Activated naive CD4-positive, alpha-beta T cell (primary cell): ENCODE measurements at places on chromosomes 13 and 19.

DNA sequence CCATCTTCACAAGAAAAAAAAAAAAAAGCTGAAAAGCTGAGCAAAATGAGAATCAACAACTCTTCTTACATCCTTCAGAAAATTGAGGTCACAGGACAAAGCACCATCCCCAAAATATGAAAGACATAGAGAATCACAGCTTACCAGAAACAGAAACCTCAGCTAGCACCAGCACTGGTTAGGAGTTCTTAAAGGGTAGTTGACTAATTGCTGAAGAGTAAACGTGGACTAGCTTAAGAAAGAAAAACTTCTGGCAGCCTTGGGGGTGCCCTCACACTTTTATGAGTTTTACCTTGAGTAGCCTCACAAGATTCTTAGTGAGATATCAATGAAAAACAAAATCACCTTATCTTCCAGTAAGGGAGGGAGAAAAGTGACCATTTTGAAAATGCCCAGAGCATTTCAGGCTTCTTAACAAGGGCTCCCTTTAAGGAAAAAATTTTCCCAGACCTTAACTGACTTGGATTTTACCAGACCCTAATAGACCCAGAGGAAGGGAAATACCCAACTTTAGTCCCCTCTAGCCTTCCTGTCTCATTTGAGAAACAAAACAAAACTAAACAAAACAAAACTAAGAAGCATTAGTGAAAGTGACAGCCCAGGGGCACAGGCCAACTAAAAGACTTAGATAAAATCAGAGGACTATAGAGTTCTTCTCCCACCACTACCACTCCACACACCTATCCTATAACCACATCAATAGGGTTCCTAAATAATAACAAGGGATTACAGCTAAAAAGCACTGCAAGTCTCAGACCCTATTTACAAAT, 888.6 kb downstream of the DIAPH3 start:
- DNase-seq = no peak

GRCh38 chr13:109781384-109782065, 4.9 kb downstream of the IRS2 start:
- no peak for DNase-seq

GRCh38 chr13:35941374-35941773, 189.8 kb downstream of the DCLK1 start:
- DNase-seq = no peak

GRCh38 chr13:20190481-20191310, 2.0 kb downstream of the GJB2 start:
- no peak for DNase-seq

GRCh38 chr19:27806471-27807070, 1406.4 kb downstream of the UQCRFS1 start:
- DNase-seq = no peak

DNA sequence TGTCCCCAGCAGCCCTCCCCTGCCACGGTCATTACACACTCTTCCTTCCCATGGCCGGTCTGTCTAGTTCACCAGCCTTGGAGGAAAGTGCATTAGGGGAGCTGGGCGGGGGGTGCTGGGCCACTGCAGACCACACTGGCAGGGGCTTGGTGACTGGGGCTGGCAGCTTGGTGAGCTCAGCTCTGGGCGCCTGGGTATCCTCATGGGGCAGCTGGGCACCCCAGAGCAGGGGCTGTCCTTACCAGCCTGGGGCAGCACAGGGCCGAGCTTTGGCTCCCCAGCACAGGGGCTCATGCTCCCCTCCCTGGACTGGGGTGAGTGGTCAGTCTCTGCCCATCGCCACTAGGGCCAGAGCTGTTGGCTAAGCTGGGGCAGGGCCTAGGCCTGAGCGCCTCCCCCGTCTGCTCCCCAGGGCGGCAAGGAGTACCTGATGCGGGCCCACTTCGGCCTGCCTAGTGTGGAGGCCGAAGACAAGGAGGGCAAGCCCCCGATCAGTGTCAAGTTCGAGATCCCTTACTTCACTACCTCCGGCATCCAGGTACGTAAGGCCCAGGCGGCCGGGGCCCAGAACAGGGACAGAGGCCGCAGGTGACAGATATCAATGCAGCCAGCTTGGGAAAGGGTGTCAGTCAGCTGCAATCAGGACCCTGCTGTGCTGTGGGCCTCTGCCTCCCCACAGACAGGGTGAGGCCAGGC, 35.5 kb downstream of the AP1M1 start:
- DNase-seq = no peak

DNA sequence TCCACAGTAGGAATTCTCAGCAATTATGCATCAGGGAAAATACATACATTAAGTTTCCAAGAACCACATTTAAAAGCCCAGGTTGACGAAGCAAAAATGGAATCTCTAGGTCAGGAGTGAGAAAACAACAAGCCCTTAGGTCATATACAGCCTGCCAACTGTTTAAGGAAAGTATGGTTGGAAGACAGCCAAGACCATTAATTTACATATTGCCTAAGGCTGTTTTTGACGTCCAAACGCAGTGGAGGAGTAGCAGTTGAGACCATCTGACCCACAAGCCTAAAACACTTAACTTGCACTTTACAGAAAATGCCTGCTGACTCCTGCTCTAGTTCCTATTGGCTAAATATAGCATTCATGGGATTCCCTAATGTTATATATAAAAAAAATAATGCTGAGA, 299.0 kb downstream of the ITGBL1 start:
- no peak for DNase-seq

DNA sequence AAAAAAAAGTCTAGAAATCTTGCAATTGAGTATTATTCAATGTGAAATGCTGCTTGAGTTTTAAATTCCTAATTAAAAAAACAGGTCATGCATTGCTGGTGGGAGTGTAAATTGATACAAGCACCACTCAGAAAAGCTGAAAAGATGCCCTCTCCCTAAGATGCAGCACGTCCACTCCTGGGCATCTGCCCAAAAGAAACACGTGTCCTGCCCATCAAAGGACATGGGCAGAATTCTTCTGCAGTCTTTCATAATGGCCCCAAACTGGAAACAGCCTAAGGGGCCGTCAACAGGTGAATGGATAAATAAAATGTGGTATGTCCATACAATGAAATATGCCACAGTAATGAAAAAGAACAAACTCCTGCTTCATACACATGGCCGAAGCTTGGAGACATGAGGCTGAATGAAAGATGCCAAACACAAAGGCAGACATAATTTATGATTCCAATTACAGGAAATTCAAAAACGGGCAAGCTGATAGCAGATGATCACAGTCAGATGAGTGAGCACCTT, 7.8 kb downstream of the POU2F2 start:
- DNase-seq = no peak

GRCh38 chr13:86710013-86710412, 910.8 kb upstream of the SLITRK6 start:
- no peak for DNase-seq

GRCh38 chr19:58407658-58408151, 744 bp upstream of the ZNF584 start:
- no peak for DNase-seq

DNA sequence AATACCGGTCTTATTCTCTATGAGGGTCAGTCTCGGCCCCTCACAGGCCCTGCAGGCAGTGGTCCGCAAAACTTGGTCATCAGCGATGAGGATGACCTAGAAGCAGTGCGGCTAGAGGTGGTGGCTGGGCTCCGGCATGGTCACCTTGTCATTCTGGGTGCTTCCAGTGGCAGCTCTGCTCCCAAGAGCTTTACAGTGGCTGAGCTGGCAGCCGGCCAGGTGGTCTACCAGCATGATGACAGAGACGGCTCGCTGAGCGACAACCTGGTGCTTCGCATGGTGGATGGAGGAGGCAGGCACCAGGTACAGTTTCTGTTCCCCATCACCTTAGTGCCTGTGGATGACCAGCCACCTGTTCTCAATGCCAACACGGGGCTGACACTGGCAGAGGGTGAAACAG, 1.8 kb downstream of the FREM2 start:
- DNase-seq = no peak

DNA sequence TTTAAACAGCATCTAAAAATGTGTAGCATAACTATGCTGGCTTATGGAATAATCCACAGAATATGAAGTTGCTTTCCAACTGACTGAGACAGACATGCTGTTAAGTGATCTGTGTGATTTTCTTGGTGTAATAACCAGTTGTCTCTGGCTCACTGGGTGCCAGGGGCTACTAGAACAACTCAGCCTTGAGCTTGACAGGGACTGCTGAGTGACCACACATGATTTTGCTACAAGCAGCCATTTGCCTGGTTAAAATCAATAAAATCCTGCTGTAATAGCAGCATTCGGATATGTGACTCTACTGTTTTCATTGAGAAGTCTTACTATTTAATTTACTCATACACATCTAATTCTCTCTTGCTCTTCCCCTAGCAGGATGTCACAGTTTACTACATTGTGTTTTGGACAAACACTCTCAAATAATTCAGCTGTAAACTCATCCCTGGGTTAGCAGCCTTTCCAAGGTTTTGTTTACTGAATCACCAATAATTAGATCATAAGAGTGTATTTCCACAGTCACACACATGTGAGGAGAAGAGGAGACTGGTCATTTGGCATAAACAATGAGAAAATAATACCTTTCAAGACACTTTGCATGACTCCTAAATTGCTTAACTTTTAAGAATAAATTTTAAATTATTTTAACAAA, 426.2 kb downstream of the PCDH9 start:
- no peak for DNase-seq

- no peak for DNase-seq
Measured at GRCh38 chr13:43401361-43401760, 378.0 kb downstream of the DNAJC15 start.

GRCh38 chr19:4456843-4457653, 546 bp downstream of the UBXN6 start:
- peak; percentile 48 for DNase-seq

GRCh38 chr19:27962264-27962663, 1250.7 kb downstream of the UQCRFS1 start:
- no peak for DNase-seq

GRCh38 chr13:108919036-108919907, 289.9 kb downstream of the MYO16 start:
- DNase-seq = no peak

- DNase-seq = no peak
Measured at GRCh38 chr13:26621731-26622401, 64.4 kb downstream of the WASF3 start.

DNA sequence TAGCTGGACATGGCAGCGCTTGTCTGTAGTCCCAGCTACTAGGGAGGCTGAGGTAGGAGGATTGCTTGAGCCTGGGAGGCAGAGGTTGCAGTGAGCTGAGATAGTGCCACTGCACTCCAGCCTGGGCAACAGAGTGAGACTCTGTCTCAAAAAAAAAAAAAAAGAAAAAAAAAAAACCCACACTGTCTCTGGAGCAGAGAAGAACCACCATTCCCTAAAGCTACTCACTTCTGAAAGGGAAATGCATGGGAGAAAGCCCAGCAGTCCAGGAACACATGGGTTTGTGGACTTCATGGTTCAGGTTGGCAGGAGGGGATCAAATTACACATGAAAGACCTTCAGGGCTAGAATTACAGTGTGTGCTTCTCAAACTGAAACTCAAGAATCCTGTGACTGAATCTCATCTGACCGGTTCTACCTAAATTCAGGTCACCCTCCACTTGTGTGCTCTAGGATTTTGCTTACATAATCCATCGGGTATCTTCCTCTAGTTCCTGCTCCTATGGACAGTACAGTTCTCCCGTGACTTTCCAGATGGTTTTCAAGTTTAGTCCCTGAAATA, 30.2 kb upstream of the CPB2 start:
- no peak for DNase-seq

GRCh38 chr13:45674908-45675307, 27.2 kb upstream of the CBY2 start:
- DNase-seq = no peak

- no peak for DNase-seq
Measured at GRCh38 chr13:26822146-26822545, 61.6 kb upstream of the GPR12 start.

- no peak for DNase-seq
Measured at GRCh38 chr13:29292045-29292444, 303.4 kb downstream of the SLC7A1 start.

DNA sequence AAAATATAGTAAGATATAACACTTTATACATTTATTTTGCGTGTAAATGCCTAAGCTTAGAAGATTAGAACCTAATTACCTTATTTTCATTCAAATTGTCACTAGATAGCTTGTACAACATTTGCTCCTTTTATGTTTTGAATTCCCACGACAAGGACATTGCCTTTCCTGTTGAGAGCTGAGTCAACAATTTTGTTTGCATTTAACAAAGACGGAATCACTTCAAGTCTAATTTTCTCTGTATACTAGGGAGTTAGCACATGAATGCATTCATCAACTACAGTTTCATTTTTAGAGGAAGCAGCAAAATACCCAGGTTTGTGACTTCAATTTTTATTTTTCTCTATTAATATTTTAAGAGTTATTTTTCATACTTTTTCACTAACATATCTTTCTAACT, 48.7 kb upstream of the PCCA start:
- no peak for DNase-seq

GRCh38 chr19:1790054-1790792, 21.9 kb downstream of the ATP8B3 start:
- DNase-seq = no peak

GRCh38 chr13:39379118-39379517, 223.9 kb downstream of the LHFPL6 start:
- DNase-seq = no peak

GRCh38 chr13:24064371-24064770, 96.1 kb upstream of the SPATA13 start:
- DNase-seq = no peak

GRCh38 chr19:55228015-55228391, 560 bp downstream of the TMEM86B start:
- DNase-seq = no peak

GRCh38 chr13:103523858-103524257, 457.6 kb upstream of the SLC10A2 start:
- DNase-seq = no peak

GRCh38 chr13:43088093-43088511, 64.7 kb downstream of the DNAJC15 start:
- no peak for DNase-seq

DNA sequence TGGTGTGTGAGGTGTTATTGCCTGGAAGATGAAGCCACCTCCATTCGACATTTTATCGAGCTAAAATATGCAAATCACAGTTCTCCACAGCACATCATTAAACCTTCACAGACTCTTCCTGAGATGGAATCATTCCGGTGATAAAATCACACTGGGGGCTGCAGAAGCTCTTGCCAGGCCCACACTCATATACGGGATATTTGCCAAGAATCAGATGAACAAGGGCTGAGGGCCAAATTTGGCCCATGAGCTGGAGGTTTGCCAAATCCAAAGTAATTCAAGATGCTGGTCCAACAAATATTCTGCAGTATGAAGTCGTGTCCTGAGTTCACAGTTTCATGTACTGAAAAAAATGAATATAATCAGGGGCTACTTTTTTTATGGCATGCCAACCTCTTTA, 16.7 kb upstream of the RXFP2 start:
- no peak for DNase-seq

- no peak for DNase-seq
Measured at GRCh38 chr19:2288818-2289713, 7.1 kb upstream of the PEAK3 start.

DNA sequence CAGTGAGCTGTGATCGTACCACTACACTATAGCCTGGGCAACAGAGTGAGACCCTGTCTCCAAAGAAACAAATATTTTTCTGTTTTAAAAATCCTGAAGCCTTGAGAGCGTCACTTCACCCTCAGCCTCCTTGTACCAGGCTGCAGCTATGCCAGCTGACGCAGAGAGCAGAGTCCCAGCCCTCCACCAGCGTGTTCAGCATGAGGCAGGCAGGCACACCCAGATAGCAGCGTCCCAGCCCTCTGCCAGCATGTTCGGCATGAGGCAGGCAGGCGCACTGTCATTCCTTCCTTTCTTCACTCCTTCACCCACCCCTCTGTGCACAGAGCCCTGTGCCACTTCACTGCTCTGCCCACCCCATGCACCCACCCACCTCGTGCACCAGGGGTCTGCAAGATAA, 43.3 kb upstream of the USE1 start:
- no peak for DNase-seq

- DNase-seq = no peak
Measured at GRCh38 chr19:11265785-11266236, 3.5 kb upstream of the DOCK6 start.
